ENCODE measurements at places on chromosomes 2 and 18.
A peak's percentile ranks its signal among the peaks of the same experiment; 100 is the strongest.

GRCh38 chr18:54561706-54562267, 29.3 kb upstream of the DYNAP start:
- no peak for DNase-seq

DNA sequence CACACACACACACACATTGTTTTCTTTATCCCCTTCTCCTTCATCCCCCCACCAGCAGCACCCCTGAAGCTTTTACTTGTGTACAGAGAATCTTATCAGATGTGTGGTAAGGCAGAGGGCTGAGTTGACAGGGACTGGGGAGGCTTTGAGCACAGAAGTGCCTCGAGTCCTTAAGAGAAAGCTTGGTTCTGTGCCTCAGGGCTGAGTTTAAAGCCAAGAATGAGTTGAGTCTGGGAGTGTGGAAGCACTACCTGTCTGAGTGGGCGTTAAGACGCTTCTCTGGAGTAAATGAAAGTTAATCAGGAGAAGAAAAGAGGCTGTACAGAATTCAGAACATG, 2.7 kb downstream of the ID2 start:
- DNase-seq: no peak

DNA sequence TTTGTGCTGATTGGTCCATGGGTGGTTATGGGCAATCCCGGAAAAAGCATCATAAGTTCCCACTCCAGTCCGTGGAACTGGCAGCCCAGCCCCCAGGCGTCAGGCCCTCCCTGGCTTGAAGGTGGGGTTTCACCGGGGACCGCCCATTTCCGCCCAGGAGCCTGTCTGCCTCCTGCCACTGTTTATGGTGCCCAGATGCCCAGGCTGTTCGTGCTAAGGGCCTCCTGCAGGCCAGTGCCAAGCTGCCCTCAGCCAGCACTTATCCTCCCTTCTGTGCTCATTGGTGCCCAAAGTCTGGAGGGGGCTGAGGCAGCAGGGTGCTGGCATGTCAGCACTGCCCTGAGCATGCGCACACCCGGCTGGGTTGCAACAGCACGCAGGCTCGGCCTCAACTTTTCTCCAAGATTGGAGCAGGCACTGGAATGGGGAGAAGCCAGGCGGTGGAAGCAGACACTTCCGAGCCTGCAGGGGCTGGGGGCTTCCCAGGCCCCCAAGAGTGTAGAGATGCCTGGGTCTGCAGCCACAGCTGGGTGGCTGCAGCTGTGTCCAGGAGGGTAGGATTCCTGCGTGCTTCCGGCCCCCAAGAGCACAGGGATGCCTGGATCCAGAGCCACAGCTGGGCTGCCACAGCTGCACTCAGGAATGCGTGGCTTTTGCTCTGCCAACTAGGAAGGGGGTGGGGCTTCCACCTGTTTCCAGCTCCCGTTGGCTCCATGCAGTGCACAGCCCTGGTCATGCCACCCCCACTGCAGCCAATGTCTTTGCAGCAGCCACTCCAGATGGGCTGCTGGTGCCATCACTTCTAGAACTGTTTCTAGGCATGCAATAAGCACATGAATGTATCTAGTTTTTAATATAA, 74.0 kb downstream of the AGPS start:
- DNase-seq: no peak

GRCh38 chr2:83471655-83472054, 987.4 kb downstream of the SUCLG1 start:
- no peak for DNase-seq

- no peak for DNase-seq
These were observed 68.1 kb downstream of the OLA1 start for GRCh38 chr2:174180165-174180724.

- no peak for DNase-seq
These were observed 909.5 kb upstream of the SOX11 start for GRCh38 chr2:4782647-4783046.

- no peak for DNase-seq
These were observed 17.0 kb downstream of the BZW1 start for GRCh38 chr2:200828572-200829257.

- peak; percentile 70 for DNase-seq
These were observed 69.0 kb downstream of the ST6GAL2 start for GRCh38 chr2:106816974-106817373.

GRCh38 chr2:164826293-164827243, 15.1 kb downstream of the COBLL1 start:
- DNase-seq: peak; percentile 79

DNA sequence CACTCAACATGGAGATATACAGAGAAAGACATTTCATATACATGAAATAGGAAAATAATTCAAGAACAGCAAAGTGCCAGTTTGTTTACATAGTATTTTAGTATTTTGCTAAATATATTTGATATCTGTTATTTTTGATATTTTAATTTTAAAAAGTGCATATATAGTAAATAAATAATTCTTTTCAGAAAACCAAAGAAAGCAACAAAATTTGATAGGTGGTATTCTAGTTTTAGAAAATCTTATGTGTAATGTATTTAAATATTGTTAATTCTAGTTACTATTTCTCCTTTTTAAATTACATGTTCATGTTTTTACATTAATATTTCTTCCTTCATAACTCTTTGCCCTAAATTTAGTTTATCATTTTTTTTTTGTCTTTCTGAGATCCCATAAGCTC, 34.5 kb upstream of the FAM171B start:
- no peak for DNase-seq

DNA sequence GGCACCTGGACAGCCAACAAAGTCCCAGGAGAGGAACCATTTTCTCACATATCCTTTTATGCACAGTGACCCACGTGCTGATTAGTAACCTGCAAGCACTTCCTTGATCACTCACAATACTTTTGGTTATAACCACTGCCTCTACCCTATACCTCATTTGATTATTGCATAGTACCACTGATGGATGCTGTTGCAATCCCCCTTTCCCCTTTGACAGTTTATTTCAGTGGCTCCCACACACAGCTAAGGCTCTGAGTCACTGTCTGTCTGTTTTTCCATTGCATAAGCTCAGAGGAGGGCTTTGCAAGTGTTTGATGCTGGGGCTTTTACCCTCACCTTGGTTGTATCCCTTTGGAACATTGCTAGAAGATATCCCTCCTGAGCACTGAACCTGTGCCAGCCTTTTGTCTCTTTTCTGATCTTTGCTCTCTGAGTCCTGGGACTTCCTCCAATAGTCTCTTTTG, 101.7 kb upstream of the RBBP8 start:
- DNase-seq: no peak

GRCh38 chr2:55102056-55102812, 52.0 kb upstream of the RTN4 start:
- DNase-seq: no peak

GRCh38 chr18:11981192-11981542, at the start of gene IMPA2:
IMPA2 (plus strand) TSS chr18:11981507; CDS start chr18:11981670, 163 bp downstream.
- no peak for DNase-seq

GRCh38 chr2:65228263-65228750, 676 bp downstream of the ACTR2 start:
- DNase-seq: no peak

DNA sequence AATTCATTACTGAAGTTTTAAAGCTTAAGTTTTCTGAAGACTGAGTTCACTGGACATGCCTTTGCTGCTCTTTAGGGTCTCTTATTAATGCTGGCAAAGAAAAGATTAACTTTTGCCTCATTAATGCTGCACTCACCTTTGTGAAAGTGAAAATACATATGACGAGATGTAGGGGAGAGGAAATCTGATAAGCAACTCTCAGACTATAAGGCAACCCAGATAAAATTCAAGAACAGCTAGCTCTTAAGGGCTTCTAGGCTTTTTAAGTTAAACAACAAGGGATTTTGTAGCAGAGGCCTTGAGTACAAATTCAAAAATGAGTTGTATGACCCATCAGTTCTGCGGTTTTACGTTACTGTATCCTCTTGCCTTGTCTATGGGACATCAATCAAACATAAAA, 143.7 kb downstream of the USP34 start:
- DNase-seq: no peak

DNA sequence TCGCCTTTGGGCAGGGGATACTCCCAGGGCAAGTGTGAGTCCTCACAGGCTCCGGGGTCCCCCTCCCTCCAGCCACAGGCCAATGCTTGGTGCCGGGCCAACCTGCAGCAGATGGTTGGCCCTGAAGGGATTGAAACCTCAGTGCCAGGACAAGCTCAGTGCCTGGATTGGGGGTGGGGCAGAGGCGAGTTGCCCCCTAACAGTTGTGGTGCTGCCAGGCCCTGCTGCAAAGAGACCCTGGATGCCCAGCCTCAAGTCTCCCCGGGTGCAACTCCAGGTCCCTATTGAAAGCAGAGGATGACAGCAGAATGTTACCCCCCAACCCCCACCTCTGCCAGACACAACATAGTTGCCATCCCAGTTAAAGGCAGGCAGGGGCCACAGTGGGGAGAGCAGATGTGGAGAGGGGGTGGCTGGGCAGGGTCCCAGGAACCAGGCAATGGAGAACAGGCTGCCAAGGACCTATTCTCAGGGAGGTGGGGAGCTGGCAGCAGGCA, 9.5 kb upstream of the RNF103 start:
- no peak for DNase-seq

- no peak for DNase-seq
These were observed 40.3 kb downstream of the SOWAHC start for GRCh38 chr2:109654326-109655050.

DNA sequence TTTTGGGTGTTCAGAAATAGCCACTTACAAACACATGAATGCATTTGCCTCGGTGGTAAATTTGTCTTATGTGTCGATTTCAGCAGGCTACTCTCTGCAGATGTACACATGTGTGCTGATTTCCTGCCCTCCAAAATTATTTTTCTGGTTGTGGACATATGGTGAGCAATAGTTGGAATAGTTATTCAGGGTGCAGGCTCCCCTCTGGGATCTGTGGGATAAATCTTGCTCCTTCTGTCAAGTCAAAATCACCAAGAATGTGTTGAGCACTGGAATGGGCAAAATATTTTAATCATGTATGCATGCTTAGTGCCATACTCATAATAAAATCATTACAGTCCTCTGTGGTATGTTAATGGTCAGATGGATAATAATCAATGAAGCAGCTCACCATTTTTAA, 684.5 kb downstream of the BCL11A start:
- DNase-seq: no peak

- no peak for DNase-seq
These were observed 18.6 kb upstream of the SCRN3 start for GRCh38 chr2:174376967-174377366.

DNA sequence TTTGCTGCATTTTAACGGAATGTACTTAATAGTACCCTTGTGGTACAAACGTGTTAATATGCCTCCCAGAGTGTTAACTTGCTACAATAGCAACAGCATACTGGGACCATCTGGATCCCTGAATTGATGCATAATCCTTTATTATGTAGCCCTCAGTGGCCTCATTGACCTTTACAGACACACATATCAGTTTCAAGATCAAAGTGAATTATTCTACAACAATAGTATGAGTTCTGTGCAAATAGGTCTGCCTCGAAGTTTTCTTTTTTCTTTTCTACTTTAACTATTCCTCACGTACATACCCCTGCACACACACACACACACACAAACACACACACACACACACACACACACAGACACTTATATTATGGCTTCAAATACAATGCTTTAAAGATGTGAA, 1622.1 kb downstream of the LRP1B start:
- no peak for DNase-seq

DNA sequence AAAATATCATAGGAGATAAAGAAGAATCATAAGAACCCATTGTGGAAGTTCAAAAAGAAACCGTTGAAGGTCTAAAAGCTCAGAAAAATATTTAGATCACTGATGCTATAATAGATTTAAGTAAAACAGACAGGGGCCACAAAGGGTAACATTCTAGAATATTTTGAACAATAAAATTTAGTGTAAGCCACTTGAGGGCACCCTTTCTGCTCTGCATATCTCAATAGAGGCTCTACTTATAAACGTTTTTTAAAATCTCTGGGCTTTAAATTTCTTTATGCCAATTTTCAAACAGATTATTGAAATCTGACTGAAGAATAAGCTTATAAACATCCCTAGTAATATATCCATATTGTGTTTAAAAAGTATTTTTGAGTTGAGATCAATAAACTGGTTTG, 57.6 kb upstream of the IL1RL1 start:
- no peak for DNase-seq

GRCh38 chr2:42087857-42088195, 40.0 kb downstream of the PKDCC start:
- DNase-seq: no peak

DNA sequence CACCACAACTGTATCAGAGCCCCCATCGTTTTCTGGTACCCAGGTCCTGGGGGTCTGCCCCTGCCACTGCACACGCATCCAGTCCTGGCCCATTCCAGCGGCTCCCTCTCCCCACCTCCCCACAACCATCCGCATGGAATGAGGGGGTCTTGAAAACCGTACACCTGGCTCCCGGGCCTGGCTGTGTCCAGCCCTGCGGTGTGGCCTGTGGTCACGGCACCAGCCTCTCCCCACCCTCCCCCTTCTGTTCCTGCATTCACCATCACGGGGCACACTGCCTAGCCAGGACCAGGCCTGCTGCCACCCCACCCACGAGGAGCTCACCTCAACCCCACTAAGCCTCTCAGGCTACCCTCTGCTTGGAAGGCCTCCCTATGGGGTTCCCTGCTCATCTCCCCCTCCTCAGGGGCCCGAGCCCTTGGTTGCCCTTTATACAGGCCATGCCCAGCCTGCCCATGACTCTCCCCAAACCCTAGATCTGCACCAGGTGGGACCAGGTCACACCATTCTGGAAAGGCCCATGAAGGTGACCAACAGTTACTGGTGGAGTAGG, 11.4 kb downstream of the GPR35 start:
- no peak for DNase-seq
